ENCODE measurements at places on chromosomes 3 and 15. TPM values are rescaled to one million over a fixed set of nuclear protein-coding genes. Genes with fewer than 3 reads are reported as not detected.

The MRPS22 gene
- total RNA-seq: 44.8 TPM

The SCAANT1 gene
- not detected for total RNA-seq

The DCBLD2 gene
- total RNA-seq: 258 TPM

The ARMC8 gene
- 38.0 TPM for total RNA-seq

The ACP3 gene
- total RNA-seq: 0.10 TPM

The NOP10 gene
- 578 TPM for total RNA-seq

The EOMES gene
- 0.63 TPM for total RNA-seq

The TLR9 gene
- 0.02 TPM for total RNA-seq

The ACTC1 gene
- 0.16 TPM for total RNA-seq

The CYP1A2 gene
- total RNA-seq: not detected

The GOLGA6L10 gene
- total RNA-seq: 0.59 TPM

The ADAMTS7 gene
- total RNA-seq: 11.0 TPM

The TP63 gene
- 0.14 TPM for total RNA-seq

The ROPN1 gene
- total RNA-seq: not detected

The P3H2 gene
- 34.5 TPM for total RNA-seq
